ENCODE measurements at places on chromosomes 13 and 19.

DNA sequence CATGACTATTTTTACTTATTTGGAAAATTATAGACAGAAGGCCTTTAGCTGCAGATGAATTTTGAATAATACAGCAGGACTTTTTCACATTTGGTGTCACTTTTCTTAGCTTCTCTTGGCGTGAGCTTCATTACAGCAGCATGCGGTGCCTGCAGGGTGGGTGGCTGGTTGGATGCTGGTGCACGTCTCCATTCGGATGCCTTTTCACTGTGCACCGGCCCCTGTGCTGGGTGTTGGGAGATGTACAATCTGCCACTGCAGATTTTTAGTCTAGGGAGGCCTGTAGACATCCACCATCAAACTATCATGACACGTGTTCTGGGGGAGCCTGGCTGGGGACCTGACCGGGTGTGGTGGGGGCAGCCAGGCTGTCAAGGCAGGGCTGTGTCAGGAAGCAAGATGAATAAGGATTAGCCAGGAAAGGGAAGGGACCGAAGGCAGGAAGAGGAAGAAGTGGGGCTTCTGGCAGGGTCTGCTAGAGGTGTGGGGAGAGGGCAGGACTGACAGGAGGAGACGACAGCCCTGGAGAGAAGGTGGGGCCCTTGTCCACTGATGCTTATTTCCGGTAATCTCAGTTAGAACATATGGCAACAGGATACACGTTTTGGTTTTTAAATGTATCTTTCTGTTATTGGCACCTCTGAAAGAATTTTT, 88.8 kb downstream of the ARHGEF7 start:
- no peak for DNase-seq

DNA sequence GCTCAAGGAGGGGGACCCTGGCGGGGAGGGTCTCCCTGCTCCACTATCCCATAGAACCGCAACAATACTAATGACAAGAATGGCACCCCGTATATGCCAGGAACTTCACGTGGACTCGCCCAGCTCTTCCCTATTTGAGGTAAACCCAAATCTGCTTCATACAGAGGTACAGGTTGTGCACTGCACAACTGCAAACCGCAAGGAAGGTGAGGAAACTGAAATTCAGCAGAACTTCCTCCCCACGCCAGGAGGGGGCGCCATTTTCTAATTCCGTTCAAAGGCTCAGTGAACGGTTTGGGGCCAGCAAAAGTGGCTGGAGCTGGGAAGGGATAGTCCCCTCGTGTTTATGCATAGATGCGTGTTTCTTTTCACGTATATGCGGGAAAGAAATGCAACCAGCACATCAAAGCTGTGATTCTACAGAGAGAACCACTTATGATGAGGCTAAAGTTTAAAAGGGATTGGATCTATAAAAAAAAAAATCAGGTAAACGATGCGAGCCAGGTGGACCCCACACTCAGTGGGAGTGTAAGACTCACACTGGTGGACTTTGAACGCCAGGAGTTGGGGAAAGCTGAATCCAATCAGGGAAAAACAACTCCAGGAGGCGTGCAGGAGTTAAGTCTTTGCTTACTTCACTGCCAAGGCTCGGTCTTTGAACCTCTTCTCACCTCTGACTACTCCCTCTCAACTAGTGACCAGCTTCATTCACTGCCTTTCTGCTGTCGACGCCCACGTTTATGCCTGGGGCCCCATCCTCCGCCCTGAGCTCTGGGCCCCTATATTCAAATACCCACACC, 20.3 kb downstream of the C19orf81 start:
- DNase-seq, result peak; percentile 8

- DNase-seq, result no peak
These were observed 11.2 kb downstream of the BCAT2 start for GRCh38 chr19:48799358-48800300.

DNA sequence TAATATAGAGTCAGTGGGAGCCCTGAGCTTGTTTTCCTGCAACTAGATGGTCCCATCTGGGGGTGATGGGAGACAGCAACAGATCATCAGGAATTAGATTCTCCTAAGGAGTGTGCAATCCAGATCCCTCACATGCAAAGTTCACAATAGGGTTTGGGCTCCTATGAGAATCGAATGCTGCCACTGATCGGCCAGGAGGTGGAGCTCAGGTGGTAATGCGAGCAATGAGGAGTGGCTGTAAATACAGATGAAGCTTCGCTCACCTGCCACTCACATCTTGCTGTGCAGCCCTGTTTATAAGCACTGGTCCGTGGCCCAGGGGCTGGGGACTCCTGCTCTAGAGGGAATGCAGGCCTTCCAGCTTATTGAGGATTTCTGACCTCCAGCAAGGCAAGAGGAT, 5.7 kb downstream of the ZNF558 start:
- DNase-seq, result no peak

GRCh38 chr13:98652721-98653462, 76.0 kb upstream of the STK24 start:
- no peak for DNase-seq

DNA sequence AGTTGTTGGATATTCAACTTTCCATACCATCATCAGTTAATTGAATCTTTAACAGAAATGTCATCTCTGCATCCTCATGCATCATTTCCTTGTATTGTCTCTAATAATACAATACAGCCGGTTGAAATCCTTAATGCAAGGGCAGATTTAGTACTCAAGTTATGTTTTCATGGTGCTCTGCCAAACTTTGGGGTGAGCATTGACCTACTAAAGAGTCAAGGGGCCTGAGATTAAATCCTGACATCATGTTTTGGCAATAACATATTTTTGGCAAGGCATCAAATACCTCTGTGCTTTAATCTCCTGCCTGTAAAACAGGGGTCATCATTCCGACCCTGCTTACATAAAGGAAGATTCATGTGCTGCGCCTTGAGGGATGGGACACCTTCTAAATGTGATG, 42.7 kb upstream of the ABCC4 start:
- DNase-seq, result no peak

- no peak for DNase-seq
These were observed 4.2 kb upstream of the TYK2 start for GRCh38 chr19:10384580-10384979.

DNA sequence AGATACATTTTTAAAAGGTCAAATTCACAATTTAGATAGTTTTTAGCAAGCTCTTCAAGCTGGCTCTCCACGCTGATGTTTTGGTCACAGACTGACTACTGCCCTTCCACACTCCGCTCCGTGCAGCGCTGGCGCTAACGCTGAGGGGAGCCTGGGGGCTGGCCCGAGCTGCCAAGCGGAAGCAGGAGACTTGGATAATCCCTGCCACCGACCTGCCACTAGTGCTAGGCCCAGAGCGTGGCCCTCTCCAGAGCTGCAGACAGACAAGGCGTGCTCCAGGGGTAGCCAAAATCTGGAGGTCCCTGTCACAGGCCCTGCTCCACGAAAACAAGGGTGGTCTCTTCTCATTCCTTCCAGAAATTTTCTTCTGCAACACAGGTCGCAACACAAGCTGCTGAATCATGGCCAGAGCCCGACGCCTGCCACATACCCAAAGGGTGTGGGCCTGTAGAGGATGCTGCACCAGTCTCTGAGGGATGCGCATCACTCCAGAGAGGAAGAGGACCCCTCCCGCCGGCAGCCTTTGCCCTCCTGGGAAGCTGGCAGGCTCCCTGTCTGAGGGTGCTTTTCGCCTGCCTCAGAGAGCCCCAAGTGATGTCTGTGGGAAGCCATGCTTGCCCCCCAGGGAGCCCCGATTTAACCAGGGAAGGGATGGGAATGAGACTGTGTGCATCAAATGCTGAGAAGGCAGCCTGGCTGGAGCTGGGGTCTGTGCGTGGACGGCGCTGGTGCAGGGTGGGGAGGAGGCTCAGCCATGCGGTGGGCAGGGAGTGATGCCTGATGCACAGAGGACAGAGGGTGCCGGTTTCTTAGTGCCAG, 21.6 kb downstream of the CAPS start:
- no peak for DNase-seq

GRCh38 chr13:38418286-38418685, 68.6 kb downstream of the UFM1 start:
- DNase-seq, result no peak

GRCh38 chr13:39402221-39402970, 200.6 kb downstream of the LHFPL6 start:
- DNase-seq, result no peak
